Mesothelial cell of epicardium (in vitro differentiated cells): ENCODE measurements at places on chromosomes 12 and 14. TPM values are rescaled to one million over a fixed set of nuclear protein-coding genes. Genes with fewer than 3 reads are reported as not detected.

HOXC12 gene
- total RNA-seq: not detected in 3 replicates

BORCS5 gene
- total RNA-seq: 11.0 to 13.4 TPM (median 13.3 TPM) in 3 replicates

ING4 gene
- total RNA-seq: 63.5 to 69.0 TPM (median 64.2 TPM) in 3 replicates

LRTM2 gene
- total RNA-seq: 0.45 to 0.47 TPM in 2 of 3 replicates, not detected in the other

GPRC5D gene
- not detected in 3 replicates for total RNA-seq

USP44 gene
- total RNA-seq: 0.16 to 0.36 TPM (median 0.25 TPM) in 3 replicates

C12orf50 gene
- total RNA-seq: 0.07 to 0.22 TPM (median 0.13 TPM) in 3 replicates

OTUB2 gene
- 6.0 to 6.6 TPM (median 6.6 TPM) in 3 replicates for total RNA-seq

TEAD4 gene
- 32.0 to 39.0 TPM (median 32.3 TPM) in 3 replicates for total RNA-seq

CCDC197 gene
- total RNA-seq: not detected in 3 replicates

ATG101 gene
- total RNA-seq: 29.4 to 32.8 TPM (median 32.6 TPM) in 3 replicates

LRRC43 gene
- total RNA-seq: 3.9 to 6.6 TPM (median 4.9 TPM) in 3 replicates

INSM2 gene
- total RNA-seq: not detected in 3 replicates

CMA1 gene
- not detected in 3 replicates for total RNA-seq

CCDC60 gene
- 2.2 to 3.3 TPM (median 2.5 TPM) in 3 replicates for total RNA-seq

SLC38A6 gene
- total RNA-seq: 13.6 to 17.1 TPM (median 16.9 TPM) in 3 replicates

SLC5A8 gene
- not detected in 3 replicates for total RNA-seq

TMCC3 gene
- 10.1 to 11.7 TPM (median 11.5 TPM) in 3 replicates for total RNA-seq

VDR gene
- total RNA-seq: 0.36 to 0.54 TPM (median 0.51 TPM) in 3 replicates

DAO gene
- total RNA-seq: not detected in 3 replicates

RTL1 gene
- total RNA-seq: 8.8 to 9.4 TPM (median 9.3 TPM) in 3 replicates

COCH gene
- total RNA-seq: 1.8 to 2.3 TPM (median 1.8 TPM) in 3 replicates

NKX2-8 gene
- not detected in 3 replicates for total RNA-seq

DPPA3 gene
- total RNA-seq: 0.71 to 0.81 TPM in 2 of 3 replicates, not detected in the other

FLVCR2 gene
- 1.8 to 3.0 TPM (median 2.1 TPM) in 3 replicates for total RNA-seq

OR4K17 gene
- not detected in 3 replicates for total RNA-seq

TAS2R8 gene
- 0.18 to 0.42 TPM (median 0.29 TPM) in 3 replicates for total RNA-seq

FGF23 gene
- total RNA-seq: not detected in 3 replicates

SIX4 gene
- 17.4 to 18.0 TPM (median 17.9 TPM) in 3 replicates for total RNA-seq

PIGH gene
- total RNA-seq: 11.4 to 13.4 TPM (median 11.9 TPM) in 3 replicates

KRT79 gene
- total RNA-seq: not detected in 3 replicates

GRIP1 gene
- 79.7 to 89.3 TPM (median 85.2 TPM) in 3 replicates for total RNA-seq

ANO2 gene
- 6.2 to 7.6 TPM (median 6.3 TPM) in 3 replicates for total RNA-seq

SDS gene
- not detected in 3 replicates for total RNA-seq

OR4E2 gene
- not detected in 3 replicates for total RNA-seq

ACOT4 gene
- total RNA-seq: 1.4 to 1.6 TPM (median 1.5 TPM) in 3 replicates

SSTR1 gene
- not detected in 3 replicates for total RNA-seq

EAPP gene
- 41.4 to 48.4 TPM (median 43.8 TPM) in 3 replicates for total RNA-seq

CCNB1IP1 gene
- total RNA-seq: 104 to 112 TPM (median 109 TPM) in 3 replicates

P3H3 gene
- 80.7 to 86.2 TPM (median 83.8 TPM) in 3 replicates for total RNA-seq
